RPMI8226 (cell line): ENCODE measurements at places on chromosomes 2 and 18.
A peak's percentile ranks its signal among the peaks of the same experiment; 100 is the strongest.

DNA sequence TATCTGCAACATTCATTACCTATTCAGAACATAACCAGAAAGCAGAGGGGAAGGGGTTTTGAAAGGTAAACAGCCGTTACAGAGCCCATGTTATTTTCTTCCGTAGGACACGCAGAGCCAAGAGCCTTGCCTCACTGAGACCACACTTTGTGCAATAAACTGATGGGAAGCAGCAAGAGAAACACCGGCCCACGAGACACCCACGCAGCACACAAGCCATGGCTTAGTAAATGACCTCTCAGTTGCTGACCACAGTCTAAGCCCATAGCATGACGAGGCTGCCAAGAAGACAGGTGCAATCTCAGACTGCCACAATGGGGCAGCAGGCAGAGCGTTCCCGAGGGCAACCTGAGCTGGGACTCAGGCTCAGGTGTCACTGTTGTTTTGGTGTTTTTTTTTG is 59.6 kb downstream of the CABYR start:
- no peak for DNase-seq

DNA sequence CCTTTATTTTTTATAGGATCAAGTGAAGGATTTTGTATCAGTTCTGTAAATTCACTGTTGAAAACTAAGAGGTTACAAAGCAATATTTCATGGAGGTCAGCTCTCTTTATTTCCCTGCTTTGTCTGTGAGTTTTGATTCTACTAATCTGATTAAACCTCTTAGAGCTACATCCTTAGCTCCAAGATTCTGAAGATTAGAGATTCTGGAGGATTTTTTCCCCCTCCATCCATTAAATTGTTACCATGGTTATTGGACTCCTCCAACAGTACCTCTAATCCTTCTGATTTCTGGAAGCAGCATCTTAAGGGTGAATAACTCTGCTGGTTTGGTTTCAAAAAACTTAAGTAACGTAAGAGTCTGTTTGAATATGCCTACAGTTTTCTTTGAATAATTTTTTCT is 110.0 kb downstream of the TANC1 start:
- no peak for DNase-seq

- DNase-seq: no peak
Observed at GRCh38 chr2:151795646-151796240, 32.5 kb downstream of the ARL5A start.

DNA sequence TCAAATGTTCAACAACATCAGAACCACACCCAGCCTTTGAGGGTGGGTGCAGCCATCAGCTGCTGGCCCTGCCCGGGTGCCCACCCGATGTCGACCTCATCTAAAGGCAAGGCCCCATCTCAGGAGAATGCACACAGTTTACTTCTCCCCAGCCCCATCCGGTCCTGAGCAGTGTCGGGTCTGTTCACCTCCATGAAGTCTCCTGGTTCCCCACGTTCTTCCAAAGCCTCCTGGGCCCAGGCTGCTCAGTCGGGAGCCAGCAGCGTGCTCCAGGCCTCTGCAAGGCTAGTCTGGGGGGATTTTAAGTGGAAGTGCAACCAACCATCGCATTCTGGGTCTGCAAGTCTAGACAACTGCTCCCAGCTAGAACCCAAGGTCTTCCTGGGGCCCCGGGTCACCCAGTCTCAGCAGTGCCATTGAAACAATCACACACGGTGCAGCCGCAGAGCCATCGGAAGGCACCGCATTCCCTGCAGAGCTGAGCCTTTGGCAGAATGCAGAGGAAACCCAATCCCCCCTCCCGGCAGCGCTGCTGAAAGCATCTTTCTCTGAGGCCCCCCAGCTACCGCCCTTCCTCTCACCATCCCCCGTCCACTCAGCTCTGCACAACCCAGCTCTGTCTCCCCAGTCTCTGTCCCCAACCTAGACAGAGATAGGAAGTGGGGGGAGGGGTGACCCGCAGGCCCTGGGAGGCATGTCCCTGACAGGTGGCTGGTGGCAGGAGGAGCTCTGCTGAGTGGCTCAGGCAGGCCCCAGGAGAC is 8.5 kb downstream of the ESPNL start:
- peak; percentile 85 for DNase-seq

DNA sequence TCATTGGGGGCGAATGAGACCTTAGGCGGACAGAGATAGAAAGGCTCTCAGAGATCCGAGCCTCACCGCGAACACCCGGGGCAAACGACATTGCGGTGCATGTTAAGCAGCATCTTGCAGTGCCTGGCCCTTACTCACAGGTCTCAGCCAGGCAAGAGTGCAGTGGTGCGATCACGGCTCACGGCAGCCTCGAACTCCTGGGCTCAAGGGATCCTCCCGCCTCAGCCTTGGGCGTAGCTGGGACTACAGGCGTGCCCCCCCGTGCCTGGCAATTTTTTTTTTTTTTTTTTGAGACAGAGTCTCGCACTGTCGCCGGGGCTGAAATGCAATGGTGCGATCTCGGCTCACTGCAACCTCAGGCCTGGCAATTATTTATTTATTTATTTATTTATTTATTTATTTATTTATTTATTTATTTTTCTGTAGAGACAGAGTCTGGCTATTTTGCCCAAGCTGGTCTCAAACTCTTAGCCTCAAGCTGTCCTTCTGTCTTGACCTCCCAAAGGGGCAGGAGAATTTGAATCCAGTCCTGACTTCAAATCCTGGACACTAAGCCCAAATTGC is 1.3 kb downstream of the LAMA3 start:
- DNase-seq: no peak

DNA sequence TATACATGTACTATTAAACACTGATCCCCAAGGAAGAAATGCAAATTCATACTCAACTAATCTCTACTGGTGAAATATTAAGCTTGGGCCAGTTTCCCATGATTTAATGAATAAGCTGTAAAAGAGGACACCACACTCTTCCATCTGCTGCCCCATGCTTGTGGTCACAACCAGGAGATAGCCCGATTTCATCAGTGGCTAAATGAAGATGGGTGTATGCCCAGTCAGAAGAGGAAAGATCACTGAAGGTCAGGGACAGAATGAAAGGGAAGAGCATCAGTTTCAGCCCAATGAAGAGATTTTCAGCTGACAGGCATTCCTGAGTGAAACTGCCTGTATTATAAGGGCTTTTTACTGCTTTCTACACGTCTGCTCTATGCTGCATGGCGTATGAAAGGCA is 103.5 kb downstream of the KCNS3 start:
- DNase-seq: no peak

DNA sequence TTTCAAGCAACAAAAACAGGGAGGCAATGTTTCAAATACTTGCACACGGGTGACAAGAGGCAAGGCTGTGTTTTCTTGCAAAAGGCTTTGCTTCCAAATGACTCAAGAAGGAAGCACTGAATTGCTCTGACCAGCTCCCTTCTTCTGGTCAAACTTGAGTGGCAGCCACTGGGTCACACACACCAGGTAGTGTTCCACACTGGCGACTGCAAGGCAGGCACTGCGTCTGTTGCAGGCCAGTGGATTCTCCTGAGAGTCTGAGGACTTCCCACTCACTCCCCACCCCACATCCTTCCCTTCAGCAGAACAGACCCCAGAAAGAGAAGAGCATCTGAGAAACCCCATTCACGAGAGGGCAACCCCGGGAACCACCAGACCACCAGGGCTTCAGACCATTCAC is 19.8 kb downstream of the PARD6G start:
- no peak for DNase-seq

DNA sequence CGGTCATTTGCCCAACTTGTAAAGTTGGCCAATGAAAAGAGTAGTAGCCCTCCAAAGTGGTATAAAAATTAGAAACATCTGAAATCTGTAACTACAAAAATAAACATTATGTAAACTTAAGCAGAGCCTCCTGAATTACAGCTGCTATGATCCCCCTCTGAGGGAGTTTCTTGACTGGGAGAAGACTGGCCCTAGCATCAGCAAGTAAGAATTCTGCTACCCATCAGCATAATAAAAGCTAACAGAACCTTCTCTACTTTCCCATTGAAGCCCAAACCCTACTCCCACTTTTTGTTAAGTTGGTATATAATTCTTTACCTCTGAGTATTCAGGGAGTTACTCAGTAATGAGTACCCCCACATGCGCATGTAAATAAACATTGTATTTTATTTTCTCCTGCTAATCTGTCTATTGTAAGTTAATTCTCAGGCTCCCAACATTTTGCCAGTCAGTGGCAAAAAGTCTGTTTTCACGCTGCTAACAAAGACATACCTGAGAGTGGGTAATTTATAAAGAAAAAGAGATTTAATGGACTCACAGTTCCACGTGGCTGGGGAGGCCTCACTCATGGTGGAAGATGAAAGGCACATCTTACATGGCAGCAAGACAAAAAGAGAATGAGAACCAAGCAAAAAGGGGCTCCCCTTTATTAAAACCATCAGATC is 71.3 kb downstream of the MYL12B start:
- DNase-seq: no peak

DNA sequence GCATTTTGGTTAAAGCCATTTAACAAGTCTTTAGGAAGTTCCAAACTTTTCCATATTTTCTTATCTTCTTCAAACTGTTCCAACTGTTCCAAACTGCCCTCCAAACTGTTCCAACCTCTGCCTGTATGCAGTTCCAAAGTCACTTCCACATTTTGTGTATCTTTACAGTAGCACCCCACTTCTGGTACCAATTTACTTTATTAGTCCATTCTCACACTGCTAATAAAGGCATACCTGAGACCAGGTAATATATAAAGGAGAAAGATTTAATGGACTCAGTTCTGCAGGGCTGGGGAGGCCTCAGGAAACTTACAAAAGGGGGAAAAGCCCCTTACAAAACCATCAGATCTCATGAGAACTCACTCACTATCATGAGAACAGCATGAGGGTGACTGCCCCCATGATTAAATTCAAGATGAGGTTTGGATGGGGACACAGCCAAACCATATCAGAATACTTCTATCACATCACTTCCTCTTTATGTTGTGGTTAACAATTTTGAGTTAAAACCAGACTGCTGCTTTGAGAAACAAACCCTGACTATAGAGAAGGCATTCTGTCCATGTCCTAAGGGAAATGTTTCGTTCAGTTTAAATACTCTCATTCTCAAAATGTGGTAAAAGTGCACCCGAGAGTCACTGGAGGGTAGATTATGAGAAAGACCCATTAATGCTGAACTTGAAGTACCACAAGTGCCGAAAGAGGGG is 11.0 kb downstream of the IL18R1 start:
- DNase-seq: no peak
